ENCODE measurements at places on chromosomes 16 and 17.

- DNase-seq = no peak
These were observed 121.3 kb upstream of the GOT2 start for GRCh38 chr16:58855291-58855863.

DNA sequence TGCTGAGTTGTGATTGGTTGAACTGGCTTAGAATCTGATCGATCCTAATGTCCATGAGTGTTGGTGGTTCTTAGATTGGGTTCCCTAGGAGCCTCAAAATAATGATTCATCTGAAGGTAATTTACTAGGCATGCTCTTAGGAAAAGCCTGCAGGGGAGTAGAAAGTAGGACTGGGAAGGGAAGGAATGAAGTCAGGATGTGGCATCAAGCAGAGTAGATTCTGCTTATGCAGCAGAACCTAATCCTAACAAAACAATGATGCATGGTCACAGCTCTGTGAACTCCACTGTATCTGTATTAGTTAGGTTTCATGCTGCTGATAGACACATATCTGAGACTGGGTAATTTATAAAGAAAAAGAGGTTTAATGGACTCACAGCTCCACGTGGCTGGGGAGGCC is 132.5 kb downstream of the HS3ST2 start:
- no peak for DNase-seq

- DNase-seq = no peak
These were observed 1.9 kb downstream of the PRKCB start for GRCh38 chr16:23837553-23838308.

DNA sequence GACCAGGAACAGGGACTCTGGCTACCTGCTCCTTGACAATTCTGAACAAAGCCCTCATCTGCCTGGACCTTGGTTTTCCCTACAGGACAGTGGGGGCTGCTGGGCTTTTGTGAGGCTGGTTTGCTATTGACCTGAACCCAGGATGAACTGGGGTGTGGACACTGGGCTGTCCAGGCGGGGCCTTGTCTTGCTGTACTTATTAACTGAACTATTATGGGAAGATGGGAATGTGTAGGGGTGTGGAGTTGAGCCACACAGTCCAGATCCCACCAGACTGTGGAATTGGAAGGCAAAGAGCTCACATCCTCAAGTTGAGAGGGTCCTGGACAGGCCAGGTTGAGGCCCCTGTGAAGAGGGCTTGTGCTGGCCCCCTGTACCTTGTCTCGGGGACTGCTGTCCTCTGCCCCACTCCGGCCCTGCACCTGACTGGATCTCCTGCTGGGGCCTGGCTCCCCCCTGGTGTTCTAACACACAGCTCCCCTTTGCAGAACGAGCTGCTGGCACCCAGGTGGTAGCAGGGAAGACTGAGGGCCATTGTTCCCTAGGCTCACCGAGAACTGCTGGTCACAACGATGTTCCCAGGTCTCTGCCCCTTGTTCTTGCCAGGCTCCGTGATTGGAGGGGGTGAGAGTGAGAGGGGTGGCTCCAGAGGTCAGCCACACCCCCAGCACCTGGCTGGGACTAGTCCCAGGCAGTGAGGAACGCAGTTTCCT is 51.8 kb upstream of the CDC42EP4 start:
- DNase-seq = no peak

DNA sequence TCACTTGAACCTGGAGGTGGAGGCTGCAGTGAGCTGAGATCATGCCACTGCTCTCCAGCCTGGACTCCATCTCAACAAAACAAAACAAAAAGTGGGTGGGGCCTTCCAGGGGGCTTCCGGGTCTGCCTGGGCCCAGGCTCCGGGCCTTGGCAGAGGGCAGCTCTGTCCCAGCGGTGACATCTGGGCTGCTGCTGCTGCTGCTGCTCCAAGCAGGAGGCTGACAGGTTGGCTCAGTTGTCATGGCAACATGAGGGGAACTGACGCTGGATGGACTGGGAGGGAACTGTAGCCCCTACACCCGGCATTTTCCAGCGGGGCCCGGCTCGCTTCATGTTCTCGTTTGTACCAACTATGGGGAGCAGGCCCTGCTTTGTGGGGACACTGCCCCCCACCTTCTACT is 4.0 kb downstream of the BAIAP3 start:
- DNase-seq = no peak

GRCh38 chr17:34379868-34380267 is 16.8 kb upstream of the CCL1 start:
- DNase-seq = no peak
